ENCODE measurements at places on chromosomes 5 and 9.
A peak's percentile ranks its signal among the peaks of the same experiment; 100 is the strongest.

DNA sequence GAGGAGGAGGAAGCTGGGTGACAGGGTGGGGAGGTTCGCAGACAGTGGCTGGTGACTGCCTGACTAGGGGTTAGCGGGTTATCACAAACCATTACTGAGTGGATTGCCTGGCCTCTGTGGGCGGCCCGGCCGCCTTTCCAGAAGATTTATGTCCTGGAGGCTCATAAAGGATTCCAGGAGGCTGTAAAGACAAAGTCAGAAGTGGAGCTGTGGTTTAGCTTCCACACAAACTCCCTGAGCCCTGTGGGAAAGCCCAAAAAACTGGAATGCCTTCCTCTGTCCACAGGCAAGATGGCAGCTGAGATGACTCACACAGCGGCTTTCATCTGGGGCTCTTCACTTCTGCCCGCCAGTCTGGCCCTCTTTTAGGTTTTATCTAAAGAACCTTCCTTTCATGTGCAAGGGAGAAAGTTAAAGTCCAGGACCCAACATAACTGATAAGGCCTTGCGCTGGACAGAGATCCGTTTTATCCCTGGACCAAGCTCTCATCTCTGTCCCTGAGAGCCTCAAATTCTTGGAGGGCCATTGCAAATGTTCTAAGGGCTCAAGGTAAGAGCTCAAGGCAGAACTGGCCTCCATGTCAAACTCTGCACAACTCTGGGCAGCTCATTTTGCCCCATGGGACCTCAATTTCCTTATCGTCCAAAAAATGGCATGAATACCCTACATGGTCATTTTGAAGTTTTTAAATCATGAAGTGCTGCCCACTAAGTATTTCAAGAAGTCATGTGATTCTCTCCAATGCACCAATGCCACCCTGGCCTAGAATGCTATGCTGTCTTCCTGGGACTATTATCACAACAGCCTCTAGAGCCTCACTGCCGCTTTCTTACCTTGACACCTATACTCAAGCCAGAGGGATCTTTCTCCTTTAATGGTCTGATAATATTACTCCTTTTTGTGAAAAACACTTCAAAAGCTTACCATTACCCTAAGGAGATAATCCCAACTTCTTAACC is 249.4 kb upstream of the TRIM32 start:
- DNase-seq = no peak

- DNase-seq = no peak
Observed at GRCh38 chr9:106615118-106615889, 247.7 kb upstream of the ZNF462 start.

DNA sequence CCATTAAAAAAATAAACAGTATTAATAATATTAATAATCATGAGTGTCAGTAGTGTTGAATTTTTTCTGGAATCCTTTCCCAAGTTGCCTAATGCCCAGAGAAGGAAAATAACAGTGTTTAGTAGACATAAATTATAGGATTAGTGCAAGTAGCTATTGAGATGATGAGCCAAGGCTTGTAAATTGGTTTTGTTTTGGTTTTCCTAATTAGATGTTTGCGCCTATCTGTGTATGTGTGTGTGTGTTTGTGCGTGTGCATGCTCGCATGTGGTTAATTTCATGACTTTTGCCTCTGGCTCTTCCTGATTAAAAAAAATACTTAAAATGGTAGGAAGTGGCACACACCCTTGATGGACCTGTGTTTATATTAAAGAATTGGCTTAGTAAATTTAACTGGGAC is 55.4 kb downstream of the FXN start:
- DNase-seq = no peak

- DNase-seq = no peak
Observed at GRCh38 chr5:60703944-60704343, 4.0 kb upstream of the DEPDC1B start.

DNA sequence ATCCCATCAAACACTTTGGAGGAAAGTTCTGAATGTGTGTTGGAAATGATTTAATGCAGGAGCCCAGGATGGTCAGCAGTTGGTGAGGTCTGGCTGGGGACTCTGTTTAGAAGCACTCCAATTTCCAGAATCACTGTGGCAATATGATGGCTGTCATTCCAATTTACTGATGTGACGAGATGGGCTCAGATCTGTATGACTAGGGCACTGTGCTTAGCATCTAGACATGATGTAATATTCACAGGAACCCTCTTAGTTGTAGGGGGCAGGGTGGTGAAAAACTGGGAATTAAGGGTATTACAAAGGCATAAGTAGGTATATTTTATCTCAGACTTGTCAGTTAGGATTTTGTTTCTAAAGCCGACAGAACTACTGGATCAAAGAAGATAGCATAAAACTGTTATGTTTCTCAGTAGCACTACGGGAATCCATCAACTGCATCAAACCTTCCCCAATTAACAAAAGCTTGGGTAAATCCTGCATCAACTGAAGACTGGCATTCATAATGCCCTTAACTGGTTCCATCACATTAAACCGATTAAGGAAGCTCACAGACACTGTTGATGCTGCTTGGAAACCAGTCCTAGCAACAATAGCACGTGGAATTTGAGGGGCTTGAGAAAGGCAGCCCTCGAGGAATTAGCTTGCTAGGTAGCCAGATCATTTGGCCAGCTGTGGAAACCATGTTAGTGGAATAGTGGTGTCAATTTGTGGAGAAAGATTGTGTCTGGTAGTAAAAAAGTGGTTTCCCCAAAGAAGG is 86.1 kb downstream of the SV2C start:
- no peak for DNase-seq

GRCh38 chr5:111635916-111636570 is 121.0 kb downstream of the NREP start:
- no peak for DNase-seq

GRCh38 chr5:141560151-141560550 is 58.6 kb downstream of the DIAPH1 start:
- DNase-seq = no peak

DNA sequence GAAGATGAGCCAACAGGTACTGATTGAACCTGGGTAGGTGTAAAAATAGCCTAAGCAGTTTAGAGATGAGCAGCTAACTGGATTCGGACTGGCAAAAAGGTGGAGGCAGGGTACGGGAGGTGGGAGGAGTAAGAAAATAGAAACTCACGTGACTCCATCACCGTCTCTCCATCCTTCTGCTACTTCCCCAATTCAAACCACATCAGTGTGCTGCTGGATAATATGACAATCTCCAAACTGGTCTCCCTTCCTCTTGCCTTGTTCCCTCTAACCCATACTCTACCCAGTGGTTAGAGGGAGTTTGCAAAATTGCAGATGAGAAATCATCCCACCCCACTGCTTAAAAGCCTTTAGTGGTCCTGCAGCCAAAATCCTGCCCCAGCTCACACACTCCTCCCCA is 42.7 kb downstream of the RIGI start:
- DNase-seq = no peak

DNA sequence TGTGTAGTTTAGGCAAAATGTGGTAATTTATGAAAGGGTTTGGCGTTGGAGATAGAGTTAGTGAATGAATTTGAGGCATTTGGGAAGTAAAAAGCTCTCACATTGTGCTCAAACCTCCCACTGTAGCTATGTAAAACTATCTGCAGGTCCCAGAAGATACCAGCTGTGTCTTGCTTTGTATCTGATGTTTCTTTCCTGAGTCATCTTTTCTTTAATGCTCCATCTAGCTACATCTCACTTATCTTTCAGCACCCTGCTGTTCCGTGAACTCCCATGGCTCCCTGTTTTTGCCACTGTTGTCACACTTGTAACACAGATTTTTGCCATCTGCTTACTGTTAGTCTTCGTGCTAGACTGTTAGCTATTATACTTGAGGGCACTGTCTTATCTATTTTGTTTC is 253.1 kb downstream of the NPR3 start:
- no peak for DNase-seq

- no peak for DNase-seq
Observed at GRCh38 chr9:110351009-110351467, 13.4 kb upstream of the TXNDC8 start.

GRCh38 chr5:59293700-59294099 is 599.8 kb downstream of the PDE4D start:
- no peak for DNase-seq

DNA sequence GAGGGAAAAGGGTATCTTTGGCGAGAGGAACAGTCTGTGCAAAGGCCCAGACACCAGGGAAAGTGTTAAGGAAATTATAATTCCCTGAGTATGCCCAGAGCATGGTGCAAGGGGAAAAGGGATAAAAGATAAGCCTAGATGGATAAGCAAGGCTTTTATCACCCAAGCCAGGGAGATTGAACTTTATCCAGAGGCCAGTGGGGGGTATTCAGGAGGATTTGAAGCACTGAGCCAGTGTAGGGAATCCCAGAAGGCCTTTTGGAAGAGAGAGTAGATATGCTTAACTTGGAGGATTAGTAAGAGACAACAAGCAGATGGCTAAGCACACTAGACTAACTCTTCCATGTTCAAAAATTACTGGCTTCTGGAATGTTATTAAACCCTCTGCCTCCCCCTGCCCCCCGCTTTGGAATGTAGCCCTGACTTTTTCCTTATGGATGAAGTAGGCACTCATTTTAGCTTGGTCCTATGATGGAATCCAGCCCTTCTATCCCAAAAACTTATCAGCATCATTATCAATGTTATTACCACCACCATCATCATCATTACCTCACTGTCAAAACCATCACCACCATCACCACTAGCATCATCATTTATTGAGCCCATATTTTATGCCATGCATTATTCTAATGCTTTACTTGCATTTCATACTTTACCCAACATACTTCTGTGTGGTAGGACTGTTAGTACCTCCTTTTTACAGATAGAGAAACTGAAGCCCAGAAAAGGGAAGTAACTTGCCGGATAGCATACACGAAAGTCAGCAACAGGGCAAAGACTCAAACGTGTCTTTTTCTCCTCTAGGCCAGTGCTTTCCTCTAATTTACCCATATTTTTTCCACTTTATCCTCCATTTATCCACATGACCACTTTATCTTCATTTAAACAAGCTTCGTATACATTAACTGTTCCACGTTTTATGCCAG is 237.0 kb downstream of the PAPPA start:
- no peak for DNase-seq

GRCh38 chr9:135919318-135919890 is 12.1 kb upstream of the CAMSAP1 start:
- DNase-seq = no peak

GRCh38 chr9:114124666-114125475 is 25.8 kb upstream of the KIF12 start:
- no peak for DNase-seq

DNA sequence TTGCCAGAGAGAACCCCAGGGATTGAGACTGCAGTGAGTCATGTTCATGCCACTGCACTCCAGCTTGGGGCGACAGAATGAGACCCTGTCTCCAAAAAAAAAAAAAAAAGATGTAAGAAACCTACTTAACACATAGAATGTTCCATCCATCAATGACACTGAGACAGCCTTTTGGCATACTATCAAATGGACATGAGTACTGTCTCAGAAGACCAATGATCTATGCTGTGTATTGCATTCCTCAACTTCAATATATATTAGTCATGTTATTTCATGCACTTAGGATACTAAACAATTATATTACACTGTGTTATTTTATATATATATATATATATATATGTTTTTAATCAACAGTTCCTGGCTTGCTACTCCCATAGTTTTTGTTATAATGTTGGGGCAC is 57.1 kb upstream of the ANKH start:
- DNase-seq = no peak

DNA sequence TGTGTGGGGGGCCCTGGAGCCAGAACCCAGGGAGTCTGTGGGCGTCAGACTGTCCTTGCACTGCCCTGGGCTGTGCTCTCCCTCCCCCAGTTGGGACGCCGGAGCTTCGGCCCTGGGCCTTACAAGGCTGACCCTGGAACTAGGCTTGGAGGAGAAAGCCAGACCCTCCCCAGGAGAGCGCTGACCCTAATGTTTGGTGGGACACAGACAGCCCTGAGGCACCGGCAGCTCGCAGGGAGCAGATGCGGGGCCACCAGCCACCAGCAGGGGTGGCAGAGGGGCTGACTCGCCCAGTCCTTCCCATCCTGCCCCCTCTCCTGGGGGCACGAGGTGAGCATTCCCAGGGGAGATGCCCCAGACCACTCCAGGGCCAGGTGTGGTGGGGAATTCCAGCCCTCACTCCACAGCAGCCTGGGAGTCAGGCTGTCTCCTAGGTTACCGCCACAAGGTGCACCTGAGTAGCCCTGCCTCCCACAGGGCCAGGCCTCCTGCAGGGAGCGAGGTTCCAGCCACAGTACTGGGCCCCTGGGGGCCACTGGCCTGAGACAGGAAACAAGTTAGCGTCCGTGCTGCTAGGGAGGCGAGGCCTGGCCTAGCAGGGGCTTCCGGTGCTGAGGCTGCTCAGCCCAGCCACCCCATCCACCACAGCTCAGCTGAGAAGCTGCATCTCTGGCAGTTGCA is 134.6 kb downstream of the OLFM1 start:
- no peak for DNase-seq

GRCh38 chr5:88680253-88681132 is 202.5 kb downstream of the MEF2C start:
- DNase-seq = peak; percentile 92

- no peak for DNase-seq
Observed at GRCh38 chr5:97471951-97472350, 288.9 kb upstream of the RIOK2 start.

GRCh38 chr5:45623832-45624231 is 72.3 kb downstream of the HCN1 start:
- no peak for DNase-seq

DNA sequence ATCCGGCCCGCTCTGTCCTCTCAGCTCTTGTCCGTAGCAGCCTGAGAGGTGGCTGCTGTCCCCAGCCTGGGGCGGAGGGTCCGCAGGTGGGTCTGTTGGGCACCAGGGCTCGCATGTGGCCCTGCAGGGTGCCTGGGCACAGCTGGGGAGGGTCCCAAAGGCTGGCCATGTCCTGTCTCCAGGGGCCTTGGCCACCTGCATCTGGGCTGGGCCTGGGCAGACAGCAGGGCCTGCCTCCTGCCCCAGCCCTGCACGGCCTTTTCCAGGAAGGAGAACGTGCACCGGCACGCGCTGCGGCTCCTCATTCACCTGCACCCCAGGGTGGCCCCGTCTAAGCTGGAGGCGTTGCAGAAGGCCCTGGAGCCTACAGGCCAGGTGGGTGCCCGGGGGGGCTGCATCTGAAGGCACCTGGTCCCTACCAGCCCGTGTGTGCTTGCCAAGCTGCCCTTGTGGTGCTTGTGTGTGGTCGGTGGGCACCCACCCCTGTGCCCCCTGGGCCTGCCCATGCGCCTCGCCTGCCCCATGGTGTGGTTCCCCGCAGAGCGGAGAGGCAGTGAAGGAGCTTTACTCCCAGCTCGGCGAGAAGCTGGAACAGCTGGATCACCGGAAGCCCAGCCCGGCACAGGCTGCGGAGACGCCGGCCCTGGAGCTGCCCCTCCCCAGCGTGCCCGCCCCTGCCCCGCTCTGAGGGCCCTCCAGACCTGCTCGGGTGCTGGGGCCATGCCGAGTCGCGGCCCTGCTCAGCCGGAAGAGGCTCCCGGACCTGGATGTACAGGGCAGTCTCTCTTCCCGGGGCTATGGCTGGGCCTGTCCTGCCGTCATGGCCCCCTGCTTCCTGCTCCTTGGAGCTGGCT is 5.1 kb upstream of the TOR4A start:
- DNase-seq = no peak

- no peak for DNase-seq
Observed at GRCh38 chr9:130128733-130129431, 43.3 kb upstream of the NCS1 start.

- no peak for DNase-seq
Observed at GRCh38 chr5:137370096-137371071, 128.7 kb downstream of the SPOCK1 start.

Data from dorsolateral prefrontal cortex (tissue), 122 donors.